ENCODE measurements at places on chromosomes 7 and 10. TPM values are rescaled to one million over a fixed set of nuclear protein-coding genes. Genes with fewer than 3 reads are reported as not detected.

DNA sequence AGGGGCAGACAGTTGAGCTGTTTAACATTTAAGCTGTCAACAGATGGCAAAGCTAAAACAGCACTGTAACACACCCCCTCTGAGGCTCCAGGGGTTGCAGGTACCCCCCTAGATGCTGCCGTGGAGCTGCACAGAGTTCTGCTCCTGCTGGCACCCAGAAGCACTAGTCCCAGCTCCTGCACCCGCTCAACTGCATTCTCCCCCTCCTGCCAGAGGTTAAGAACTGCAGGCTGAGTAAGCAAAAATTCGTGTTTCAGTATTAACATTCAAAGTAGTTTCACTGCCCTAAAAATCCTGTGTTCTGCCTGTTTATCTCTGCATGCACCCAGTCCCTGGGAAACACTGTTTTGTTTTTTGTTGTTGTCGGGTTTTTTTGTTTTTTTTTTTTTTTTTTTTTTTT, 790.8 kb upstream of the KCND2 start:
- DNase-seq = no peak
- H3K4me1 ChIP-seq = no peaks in the 10 kb centered on the region
- H3K36me3 ChIP-seq = no peaks in the 10 kb centered on the region
- H3K27me3 ChIP-seq = no peaks in the 10 kb centered on the region
- H3K4me3 ChIP-seq = no peak overlapping the region
- no peak overlapping the region for H3K27ac ChIP-seq

DNA sequence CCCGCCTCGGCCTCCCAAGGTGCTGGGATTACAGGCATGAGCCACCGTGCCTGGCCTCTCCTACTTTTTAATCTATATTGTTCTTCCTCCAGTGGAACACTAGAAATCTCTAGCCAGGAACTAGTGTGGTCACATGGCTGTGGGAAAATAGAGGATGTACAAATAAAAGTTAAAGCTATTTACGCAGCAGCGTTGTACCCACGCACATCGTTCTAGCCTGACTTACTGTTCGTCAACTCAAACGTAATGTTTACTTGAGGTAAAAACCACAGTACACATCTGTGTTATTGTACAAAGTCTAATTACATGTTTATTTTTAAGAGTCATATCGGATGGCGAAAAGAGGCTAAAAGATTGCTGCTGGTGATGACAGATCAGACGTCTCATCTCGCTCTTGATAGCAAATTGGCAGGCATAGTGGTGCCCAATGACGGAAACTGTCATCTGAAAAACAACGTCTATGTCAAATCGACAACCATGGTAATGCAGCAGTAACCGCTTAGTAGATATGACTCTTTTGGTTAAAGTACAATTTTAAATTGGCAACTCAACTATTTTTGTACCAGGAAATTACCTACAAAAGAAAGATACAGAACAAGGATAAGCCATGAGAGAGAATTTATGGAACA, 50.8 kb downstream of the ITGB8 start:
- H3K27me3 ChIP-seq = no peaks in the 10 kb centered on the region
- no peak overlapping the region for H3K4me3 ChIP-seq
- DNase-seq = no peak
- H3K4me1 ChIP-seq = no peaks in the 10 kb centered on the region

DNA sequence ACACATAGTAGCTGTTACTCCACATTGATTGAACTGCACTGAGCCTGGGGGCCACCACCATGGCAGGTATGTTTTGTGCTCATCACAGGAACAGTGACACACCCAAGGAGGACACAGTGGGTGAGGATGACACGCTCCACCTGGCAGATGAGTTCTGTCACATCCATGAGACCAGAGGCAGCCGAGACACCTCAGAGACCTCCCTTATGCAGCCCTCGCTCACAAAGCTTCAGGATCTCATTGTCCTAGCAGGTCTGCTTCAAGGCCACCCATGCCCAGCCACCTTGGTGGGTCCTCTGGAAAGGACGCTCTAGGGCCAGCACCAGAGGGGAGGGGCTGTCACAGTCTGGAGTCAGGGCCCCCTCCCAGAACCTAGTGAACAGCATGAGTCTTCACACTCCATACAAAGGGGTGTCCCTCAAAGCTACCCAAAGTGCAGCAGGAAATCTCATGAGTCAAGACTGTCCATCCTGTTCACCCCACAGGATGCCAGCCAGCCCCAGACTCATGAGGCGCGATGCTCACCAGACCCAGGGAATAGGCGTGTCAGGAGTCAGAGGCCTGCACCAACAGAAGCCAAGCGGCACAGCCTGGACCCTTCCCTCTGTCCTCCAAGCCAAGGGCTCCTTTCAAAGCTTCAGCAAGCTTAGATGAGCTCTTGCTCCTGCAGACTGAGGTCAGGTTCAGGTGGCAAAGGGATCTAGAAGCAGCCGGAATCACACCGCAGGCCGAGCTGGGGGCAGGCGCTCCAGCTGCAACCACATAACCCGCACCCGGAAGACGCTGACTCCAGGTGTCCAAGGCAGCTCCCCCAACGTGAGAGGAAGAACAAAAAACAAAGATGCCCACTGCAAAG, 9.6 kb downstream of the FAM53B start:
- peaks cover 76% of the 10 kb centered on the region for H3K4me1 ChIP-seq
- H3K4me3 ChIP-seq = no peak overlapping the region
- H3K36me3 ChIP-seq = no peaks in the 10 kb centered on the region
- no peaks in the 10 kb centered on the region for H3K27me3 ChIP-seq
- peak; percentile 31 for DNase-seq

- no peaks in the 10 kb centered on the region for H3K4me1 ChIP-seq
- no peak overlapping the region for H3K4me3 ChIP-seq
- no peak overlapping the region for H3K27ac ChIP-seq
- DNase-seq = no peak
Observed at GRCh38 chr7:85033263-85033662, 153.6 kb downstream of the SEMA3D start.

GRCh38 chr7:52648872-52649271, 386.6 kb upstream of the POM121L12 start:
- H3K27ac ChIP-seq = no peak overlapping the region
- no peak for DNase-seq
- no peaks in the 10 kb centered on the region for H3K4me1 ChIP-seq

DNA sequence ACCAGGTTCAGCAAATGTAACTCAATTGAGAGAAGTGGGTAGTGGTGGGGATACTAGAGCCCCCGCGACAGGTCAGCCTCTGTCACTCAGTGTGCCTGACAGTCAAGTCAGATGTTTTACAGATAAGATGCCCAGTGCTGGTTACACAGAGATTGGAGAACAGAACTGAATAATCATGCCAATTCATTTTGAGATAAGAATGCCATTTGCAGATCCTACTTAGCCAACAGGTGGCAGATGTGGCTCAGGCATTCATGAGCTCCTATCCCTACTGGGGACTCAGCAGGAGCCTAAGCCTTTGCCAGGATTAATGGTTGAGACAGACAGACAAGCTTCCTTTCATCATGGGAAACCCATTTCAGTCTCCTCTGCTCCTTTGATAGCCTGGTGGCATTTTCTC, 137.8 kb downstream of the MAPK8 start:
- no peaks in the 10 kb centered on the region for H3K27me3 ChIP-seq
- DNase-seq = no peak

- H3K4me1 ChIP-seq = no peaks in the 10 kb centered on the region
- no peaks in the 10 kb centered on the region for H3K27me3 ChIP-seq
- no peaks in the 10 kb centered on the region for H3K36me3 ChIP-seq
Observed at GRCh38 chr7:142498364-142498763, 240.5 kb upstream of the PRSS58 start.

The ZNF485 gene
- 5.2 TPM for total RNA-seq

The AKR1D1 gene
- not detected for total RNA-seq
